ENCODE measurements at places on chromosomes 1 and 21. TPM values are rescaled to one million over a fixed set of nuclear protein-coding genes. Genes with fewer than 3 reads are reported as not detected.

The UMODL1 gene
- total RNA-seq: 0.18 TPM

The PPIAL4G gene
- total RNA-seq: not detected

The LRRC38 gene
- not detected for total RNA-seq

The NIBAN1 gene
- total RNA-seq: 0.96 TPM

The OR2G6 gene
- not detected for total RNA-seq

The C2CD4D gene
- not detected for total RNA-seq

The LCE1C gene
- not detected for total RNA-seq

The ZBTB8OS gene
- 22.7 TPM for total RNA-seq

The PLA2G4A gene
- total RNA-seq: 0.63 TPM

The ICOSLG gene
- total RNA-seq: 3.8 TPM

The OR2AK2 gene
- total RNA-seq: not detected

The OR6F1 gene
- total RNA-seq: not detected

The FCGR1A gene
- total RNA-seq: 1.1 TPM

The OR6K6 gene
- not detected for total RNA-seq

The MAN1A2 gene
- total RNA-seq: 32.8 TPM

The TP73 gene
- 0.08 TPM for total RNA-seq

The TAS1R1 gene
- total RNA-seq: 0.05 TPM

The FTCD gene
- total RNA-seq: 668 TPM

The LCE1E gene
- total RNA-seq: not detected

The RSPO1 gene
- total RNA-seq: not detected
